SK-N-MC (cell line): ENCODE measurements at places on chromosomes 16 and 17.

DNA sequence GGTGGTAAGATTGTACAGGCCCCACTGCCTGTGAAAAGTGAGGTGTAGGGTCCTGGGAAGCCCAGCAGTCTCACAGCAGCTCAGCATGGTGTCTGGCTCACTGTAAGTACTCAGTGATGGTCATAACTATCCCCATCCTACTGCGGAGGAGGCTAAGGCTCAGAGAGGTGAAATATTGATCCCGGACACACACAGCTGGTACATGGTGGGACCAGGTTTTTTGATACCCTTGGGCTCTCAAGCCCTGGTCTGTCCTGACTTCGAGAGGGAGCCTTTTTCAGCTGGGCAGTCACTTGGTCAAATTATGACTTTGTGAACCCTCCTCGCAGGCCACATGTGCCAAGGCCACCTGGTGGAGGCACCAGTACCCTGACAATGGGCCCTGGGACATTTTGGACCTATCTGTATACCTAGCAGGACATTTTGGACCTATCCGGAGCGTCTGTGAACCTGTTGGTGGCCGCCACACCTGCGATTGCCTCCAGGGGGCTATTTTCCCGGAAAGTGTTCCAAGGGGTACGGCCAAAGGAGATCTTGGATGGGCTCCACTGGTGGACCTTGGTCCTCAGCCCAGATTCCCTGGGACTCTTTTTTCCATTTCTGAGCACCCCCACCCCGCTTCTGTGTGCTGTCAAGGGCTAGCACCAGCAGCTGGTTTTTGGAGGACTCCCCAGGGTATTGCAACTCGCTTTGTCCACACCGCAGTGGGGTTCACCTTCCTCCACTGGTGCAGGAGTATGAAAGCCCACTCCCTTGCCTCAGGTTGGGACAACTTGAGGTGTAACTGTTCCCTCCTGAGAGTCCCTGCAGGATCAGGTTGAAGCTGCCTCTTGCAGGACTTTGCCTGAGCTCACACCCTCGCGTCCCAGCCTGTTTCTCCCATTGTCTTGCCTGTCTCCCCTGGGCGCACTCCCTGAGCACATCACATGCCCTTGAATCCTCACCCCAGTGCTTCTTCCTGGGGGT, 83.6 kb upstream of the NKD1 start:
- no peak for DNase-seq

DNA sequence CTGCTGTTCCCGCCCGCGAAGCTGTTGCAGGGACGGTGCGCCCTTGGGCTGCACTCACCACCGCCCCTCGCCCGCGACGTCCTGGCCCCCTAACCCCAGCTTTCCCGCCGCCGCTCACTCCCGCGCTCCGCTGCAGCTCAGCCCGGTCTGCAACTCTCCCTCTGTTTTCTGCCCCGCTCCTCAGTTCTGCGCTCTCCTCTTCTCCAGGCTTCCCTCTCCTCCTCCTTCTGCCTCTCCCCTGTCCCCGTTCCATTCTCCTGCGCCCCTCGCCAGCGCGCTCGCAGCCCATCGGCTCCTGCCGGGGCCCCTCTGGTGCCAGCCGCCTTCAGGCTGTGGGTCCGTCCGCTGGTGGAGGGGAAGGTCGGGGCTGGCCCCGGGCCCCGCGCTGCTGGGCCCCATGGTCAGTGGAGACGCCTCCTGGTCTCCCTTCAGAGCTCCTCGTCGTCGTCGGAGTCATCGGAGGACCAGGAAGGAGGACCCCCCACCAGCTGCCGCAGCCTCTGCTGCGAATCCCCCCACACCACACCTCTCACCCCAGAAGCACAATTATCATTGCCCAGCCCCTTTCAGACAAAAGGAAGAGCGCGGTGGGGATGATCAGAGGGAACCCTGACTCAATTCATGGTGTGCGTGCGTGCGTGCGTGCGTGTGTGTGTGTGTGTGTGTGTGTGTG, 223.2 kb upstream of the FOXF1 start:
- no peak for DNase-seq

- DNase-seq: no peak
These were observed 2.6 kb downstream of the APRT start for GRCh38 chr16:88809068-88809675.

DNA sequence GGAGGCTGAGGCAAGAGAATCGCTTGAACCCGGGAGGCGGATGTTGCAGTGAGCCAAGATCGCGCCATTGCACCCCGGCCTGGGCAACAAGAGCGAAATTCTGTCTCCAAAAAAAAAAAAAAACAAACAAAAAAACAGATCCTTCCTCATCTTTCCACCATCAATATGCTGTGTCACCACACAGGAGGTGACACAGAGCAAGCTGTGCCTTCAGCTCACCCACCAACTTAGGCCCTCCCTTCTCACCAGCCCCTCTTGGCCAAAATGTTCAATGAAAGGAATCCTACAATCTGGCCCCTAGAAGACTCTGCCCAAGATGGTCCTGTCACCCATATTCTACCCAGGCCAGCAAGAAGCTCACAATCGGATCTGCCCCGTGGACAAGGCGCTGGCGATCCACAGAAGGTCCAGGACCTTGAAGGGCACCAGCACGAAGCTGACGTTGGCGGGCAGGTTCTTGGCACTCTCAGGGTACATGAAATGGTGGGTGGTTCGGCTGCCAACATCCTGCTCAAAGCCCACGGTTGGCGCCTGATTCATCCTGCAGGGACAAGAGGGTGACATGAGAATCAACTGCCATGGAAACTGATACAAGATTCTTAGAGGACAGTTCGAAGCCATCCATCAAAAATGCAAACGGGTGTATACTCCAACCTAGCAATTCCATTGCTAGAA, 41.4 kb downstream of the DDX19A start:
- no peak for DNase-seq

- DNase-seq: no peak
These were observed 95.8 kb upstream of the CRHR1 start for GRCh38 chr17:45688353-45688752.

DNA sequence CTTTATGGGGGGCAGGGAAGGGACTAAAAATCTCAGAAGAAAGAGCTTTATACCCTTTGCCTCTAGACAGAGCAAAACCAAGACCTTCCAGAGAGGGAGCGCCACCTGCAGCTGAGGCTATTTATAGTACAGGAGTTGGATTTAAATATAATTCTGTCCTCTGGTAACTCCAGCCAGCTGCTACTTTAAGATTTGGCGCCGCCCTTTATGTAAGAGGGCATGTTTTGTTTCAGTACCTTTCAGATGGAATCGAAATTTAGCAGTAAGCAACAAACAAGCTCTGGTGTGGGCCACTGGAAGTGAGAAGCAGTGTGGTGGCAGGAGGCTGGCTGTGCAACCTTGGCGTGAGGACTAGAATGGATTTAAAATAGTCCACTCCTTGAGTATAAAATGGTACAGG, 5.2 kb upstream of the GUCY2D start:
- no peak for DNase-seq

- no peak for DNase-seq
These were observed 2.2 kb downstream of the CD300H start for GRCh38 chr17:74565126-74565525.

DNA sequence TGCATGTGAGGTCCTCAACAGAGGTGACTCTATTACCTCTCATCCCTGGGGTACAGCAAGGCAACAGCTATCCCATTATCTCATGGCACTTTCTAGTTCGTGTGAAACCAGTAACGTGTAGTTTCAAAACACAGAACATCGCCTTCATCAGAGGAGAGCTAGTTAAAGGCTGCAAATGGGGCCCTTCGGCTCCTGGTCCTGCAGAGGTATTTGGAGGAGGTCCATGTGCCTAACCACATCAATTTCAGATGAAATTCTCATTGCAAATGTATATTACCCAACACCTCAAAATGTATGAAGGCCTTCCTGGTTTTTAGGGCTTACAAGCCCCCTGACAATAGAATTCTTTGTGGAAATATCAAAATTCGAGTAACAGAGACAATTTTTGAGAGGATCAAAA, 95.7 kb upstream of the PSMD7 start:
- DNase-seq: no peak
